Mucosa of descending colon (tissue), 3 donors: ENCODE measurements at places on chromosomes 11 and 22. TPM values are rescaled to one million over a fixed set of nuclear protein-coding genes. Genes with fewer than 3 reads are reported as not detected.

DNA sequence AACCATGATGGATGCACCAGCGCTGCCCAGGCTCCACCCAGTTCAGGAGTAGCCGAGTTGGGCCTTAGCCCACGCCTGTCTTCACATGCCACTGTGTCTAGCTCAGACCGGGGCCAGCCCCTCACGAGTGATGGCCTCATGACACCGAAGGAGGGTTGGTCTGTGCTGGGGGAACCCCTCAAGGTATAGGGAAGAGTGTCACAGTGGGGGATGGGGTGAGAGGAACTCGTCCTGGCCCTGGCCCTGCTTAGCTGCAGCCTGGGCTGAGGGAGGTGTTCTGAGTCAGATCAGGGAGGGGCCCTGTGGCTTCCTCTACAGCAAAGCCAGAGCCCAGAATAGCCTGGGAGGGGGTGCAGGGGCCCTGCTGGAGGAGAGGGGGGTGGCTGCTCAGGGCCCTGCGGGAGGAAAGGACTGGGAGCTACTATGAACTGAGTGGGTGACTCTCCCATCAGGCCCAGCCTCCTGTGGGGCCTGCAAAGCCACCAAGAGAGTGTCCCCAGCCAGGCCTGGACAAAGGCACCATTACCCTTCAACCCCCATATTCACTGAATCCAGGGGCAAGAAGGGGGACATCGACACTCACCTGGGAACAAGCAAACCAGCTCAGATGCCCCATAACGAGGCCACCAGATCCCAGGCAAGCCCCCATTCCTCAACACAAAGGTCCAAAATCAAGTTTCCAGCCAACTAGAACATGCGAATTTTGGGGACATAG, 41.2 kb downstream of the IGLL5 start:
- DNase-seq, result peak; percentile 48

GRCh38 chr11:57752954-57753353, 1.3 kb upstream of the BTBD18 start:
- DNase-seq, result no peak

- DNase-seq, result no peak
These were observed 66.5 kb downstream of the FAM168A start for GRCh38 chr11:73531386-73531785.

- no peak for DNase-seq
These were observed 4.5 kb upstream of the STARD10 start for GRCh38 chr11:72798361-72798760.

- DNase-seq, result no peak
These were observed 35.0 kb downstream of the GRIK4 start for GRCh38 chr11:120546312-120547205.

DNA sequence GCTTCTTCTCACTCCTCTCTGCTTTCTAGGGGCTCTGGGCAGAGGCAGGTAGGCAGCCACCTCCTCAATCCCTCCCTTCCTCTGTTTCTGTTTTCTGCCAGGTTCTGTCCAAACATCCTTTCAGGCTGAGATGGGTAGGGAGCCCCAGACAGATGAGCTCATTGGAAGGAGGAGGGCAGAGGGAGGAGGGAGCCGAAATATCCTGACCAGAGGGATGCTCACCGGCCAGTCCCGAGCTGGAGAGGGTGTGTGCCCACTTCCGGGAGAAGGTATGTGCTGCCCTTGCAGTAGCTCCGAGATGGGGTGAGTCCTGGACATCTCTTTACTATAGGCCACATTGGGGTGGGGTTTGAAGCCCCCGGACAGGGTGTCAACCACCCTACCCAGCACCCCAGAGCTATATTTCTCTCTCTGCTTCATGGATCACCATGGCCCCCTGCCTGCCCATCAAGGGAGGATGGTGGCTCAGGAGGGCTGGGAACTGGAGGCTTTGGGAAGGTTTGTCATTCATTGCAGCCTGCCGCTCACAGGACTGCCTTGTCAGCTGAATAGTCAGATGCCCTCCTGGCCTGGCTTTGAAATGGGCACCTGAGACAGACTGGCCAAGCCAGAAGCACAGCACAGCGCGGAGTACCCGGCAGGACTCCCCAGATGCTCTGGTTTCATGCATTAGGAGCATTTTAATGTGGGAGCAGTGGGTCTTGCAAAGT, 4.7 kb upstream of the SCN4B start:
- no peak for DNase-seq

GRCh38 chr11:3947061-3947460, 91.6 kb downstream of the STIM1 start:
- peak; percentile 56 for DNase-seq

GRCh38 chr11:91104237-91104636, 881.4 kb upstream of the CHORDC1 start:
- no peak for DNase-seq

GRCh38 chr11:7057641-7058040, 31.2 kb upstream of the RBMXL2 start:
- no peak for DNase-seq

- DNase-seq, result no peak
These were observed 30.6 kb downstream of the UBASH3B start for GRCh38 chr11:122686111-122686510.

DNA sequence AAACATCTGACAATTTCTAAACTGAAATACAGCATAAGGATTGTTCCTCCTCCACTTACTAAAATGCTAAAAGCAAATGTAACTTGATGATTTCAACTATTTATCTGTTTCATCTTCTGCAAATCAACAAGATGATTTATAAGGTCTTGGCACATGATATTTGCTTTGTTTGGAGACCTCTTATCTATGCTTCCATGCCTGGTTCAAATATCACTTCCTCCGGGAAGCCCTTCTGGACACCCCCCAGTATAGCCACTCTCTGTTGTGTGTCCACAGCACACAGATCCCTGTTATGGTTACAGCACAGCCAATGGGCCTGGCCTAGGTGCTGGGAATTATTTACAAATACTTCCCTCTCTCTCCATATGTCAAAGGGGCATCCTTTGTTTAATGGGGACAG, 114.8 kb downstream of the C11orf58 start:
- DNase-seq, result no peak

- no peak for DNase-seq
These were observed 40.5 kb downstream of the NCAM1 start for GRCh38 chr11:113001709-113002108.

- no peak for DNase-seq
These were observed 13.7 kb upstream of the TSG101 start for GRCh38 chr11:18540207-18541009.

GRCh38 chr11:64248578-64248977, 1.8 kb upstream of the PPP1R14B start:
- peak; percentile 47 for DNase-seq

DNA sequence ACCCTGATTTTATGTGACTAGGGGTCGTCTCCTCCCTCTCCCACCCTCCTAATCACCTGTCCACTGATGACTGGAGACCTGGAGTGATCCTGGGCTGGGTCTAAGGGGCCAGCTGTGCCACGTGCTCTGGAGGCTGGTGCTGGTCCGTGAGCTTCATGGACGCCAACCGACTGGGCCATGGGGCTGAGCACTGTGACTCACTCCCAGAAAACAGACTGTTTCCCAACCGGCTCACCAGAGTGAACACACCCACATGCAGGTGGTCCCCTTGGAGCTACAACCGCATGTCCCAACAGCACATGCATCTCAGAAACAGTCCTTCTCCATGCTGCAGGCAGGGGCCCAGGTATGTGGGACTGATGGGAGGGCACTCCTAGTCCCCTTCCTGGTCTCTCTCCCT, 14.0 kb upstream of the LMO1 start:
- no peak for DNase-seq

DNA sequence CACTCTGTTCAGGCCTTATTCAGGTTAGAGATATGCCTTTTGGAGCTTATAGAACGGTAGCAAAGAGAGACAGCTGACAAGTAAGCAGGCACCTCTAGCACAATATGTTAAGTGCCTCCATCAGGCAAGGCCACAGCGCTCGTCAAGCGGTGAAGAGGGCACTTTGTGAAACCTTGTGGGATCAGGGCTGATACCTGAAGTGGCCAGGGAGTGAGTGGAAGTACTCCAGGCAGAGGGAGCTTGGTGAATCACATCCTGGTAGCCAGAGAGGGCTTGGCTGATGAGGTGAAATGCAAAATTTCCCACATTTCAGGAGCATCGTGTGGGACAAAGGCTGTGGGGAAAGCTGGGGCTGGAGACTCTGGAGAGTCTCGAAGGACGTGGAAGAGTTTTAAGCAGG, 87.4 kb downstream of the PKNOX2 start:
- no peak for DNase-seq

GRCh38 chr11:23310276-23310675, 450.0 kb upstream of the CCDC179 start:
- no peak for DNase-seq

DNA sequence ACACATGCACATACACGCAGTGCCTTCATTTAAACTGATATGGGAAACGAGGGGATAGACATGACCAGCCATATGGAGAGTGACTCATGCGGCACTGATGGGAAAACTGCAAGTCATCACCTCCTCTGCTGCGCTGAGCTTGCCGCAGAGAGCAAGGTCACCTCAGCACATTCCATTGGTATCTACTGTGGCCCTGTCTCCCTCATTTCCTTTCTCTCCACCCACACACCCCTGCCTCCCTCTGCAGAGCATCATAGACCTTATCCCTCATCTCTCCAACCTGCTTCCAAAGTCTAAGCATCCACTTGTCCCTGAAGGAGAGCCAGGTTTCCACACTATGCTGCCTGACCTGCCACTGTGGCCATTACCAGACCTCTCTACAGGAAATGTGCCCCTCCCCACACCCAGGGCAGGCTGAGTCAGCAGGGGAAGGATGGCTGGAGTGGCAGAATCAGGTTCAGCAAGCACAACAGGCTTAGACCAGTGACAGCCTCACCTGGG, 116.9 kb upstream of the SNX19 start:
- DNase-seq, result no peak

DNA sequence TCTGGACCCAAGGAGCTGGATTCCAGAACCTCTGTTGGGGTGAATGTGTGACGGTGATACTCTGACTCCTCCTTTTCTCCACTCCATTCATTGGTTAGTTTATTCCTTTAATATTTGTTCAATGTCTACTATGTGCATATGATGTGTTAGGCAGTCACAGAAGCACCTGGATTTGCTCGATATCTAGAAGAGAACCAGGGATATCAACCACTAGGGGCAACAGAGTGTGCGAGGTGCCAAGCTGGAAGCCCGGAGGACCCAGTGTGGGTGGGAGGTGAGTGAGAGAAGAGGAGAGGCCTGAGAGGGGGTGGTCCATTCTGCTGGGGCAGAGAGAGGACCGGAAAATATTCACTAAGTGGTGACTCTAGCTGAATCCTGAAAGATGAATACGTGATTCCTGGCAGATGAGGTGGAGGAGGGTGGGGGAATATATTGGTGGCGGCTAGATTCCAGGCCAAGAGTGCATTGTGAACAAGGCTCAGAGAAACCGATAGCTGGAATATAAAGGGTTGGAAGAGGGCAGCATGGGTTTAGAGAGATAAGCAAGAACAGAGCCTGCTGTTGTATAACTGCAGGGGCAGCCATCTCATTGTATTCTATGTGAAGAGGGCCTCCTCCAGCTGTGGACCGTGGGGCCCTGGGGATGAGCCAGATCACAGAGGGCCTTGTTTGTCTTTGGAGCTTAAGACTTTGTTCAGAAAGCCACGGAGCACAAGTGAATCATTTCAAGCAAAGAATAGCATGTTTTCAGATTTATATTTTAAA, 6.9 kb upstream of the TIMP3 start:
- DNase-seq, result no peak

Gene MISFA
- 3.8 TPM for total RNA-seq

Gene JRKL
- 9.9 TPM for total RNA-seq

Gene SEPTIN3
- total RNA-seq, result 0.41 TPM

Gene CCDC87
- total RNA-seq, result 0.58 TPM

Gene GPR83
- not detected for total RNA-seq

Gene OR8B12
- total RNA-seq, result not detected

Gene MYBPC3
- total RNA-seq, result 1.1 TPM

Gene TUBA8
- 4.7 TPM for total RNA-seq

Gene HEPHL1
- 0.06 TPM for total RNA-seq

Gene RBM4
- total RNA-seq, result 125 TPM

Gene ENTHD1
- total RNA-seq, result not detected

Gene OR51I1
- not detected for total RNA-seq

Gene BAIAP2L2
- total RNA-seq, result 33.9 TPM
